ENCODE measurements at places on chromosomes 3 and 15.

- DNase-seq: no peak
Measured at GRCh38 chr3:146133441-146133840, 27.5 kb downstream of the PLOD2 start.

- DNase-seq: no peak
Measured at GRCh38 chr3:173862701-173863100, 465.2 kb downstream of the NLGN1 start.

DNA sequence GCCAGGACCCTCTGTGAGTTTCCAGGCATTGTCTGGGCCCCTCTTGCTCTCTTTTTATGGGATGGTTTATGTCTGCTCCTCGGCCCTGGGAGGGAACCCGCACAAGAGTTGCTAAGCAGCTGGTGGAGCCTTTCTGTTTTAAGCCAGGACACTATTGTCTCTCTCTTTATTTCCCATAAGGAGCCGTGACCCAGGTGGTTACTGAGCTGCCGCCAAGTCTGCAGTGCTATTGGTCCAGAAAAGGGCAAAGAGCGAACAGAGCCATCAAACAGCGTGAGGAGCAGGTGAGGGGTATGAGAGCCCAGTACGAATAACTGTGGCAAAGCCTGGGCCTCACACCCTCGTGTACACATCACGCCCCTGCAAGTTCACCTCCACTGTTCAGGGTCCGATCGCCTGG is 280.2 kb downstream of the SHQ1 start:
- no peak for DNase-seq

- peak; percentile 4 for DNase-seq
Measured at GRCh38 chr3:29226706-29227105, 54.2 kb upstream of the RBMS3 start.

Measured in hepatocyte (in vitro differentiated cells).